ENCODE measurements at places on chromosomes 6 and 20. TPM values are rescaled to one million over a fixed set of nuclear protein-coding genes. Genes with fewer than 3 reads are reported as not detected.
A peak's percentile ranks its signal among the peaks of the same experiment; 100 is the strongest.

The RIPOR2 gene
- 67.0 TPM for total RNA-seq

The CEP85L gene
- total RNA-seq, result 32.4 TPM

DNA sequence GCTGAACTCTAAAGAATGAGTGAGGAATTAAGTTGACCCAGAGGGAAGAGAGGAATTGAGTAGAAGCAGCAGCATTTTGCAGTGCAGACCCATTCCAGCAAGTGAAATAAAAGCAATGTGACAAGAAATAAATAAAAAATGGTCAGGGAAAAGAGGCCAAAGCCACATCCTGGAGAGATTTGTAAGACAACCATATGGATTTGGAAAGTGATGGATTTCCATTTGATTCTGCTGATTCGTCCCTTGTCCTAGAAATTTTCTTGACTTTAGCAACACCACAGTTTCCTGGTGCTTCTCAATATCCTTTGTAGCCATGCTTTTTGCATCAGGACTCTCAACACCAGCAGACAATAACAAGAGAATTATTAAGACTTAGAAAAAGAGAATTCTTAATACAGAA, 29.8 kb downstream of the ANKEF1 start:
- H3K27ac ChIP-seq, result no peak overlapping the region
- no peaks in the 10 kb centered on the region for H3K36me3 ChIP-seq
- H3K27me3 ChIP-seq, result peaks cover 24% of the 10 kb centered on the region
- DNase-seq, result no peak
- H3K4me1 ChIP-seq, result no peaks in the 10 kb centered on the region

DNA sequence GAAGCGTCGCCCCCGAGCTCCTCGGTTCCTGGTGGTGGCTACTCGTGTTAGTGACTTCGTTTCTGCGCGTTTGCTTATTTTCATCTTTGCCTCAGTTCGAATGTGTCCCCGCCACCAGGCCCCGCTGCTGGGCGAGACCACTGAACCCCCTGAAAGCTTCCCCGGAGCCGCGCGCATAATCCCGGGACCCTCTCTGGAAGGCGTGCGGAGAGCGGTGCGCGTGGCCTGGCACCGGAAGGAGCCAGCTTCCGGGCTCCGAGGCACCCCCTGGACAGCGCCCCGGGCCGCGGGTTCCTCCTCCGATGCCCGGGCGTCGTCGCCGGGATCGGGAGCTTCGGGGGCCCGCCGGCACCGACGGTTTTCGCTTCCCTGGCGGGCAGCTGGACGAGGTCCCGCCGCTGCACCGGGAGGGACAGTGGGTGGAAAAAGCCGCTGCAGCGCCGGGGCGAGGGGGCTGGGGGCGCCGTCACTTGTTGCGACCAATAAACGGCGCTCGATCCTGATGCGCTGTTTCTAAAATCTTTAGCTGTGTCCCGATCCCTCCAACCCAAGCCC, 643 bp upstream of the SLC35D3 start:
- peak overlapping the region; percentile 88 for H3K4me3 ChIP-seq
- H3K4me1 ChIP-seq, result peaks cover 24% of the 10 kb centered on the region
- peak; percentile 25 for DNase-seq
- H3K27me3 ChIP-seq, result peaks cover 54% of the 10 kb centered on the region
- H3K27ac ChIP-seq, result no peak overlapping the region
- H3K36me3 ChIP-seq, result peaks cover 2% of the 10 kb centered on the region

- peak overlapping the region; percentile 34 for H3K4me3 ChIP-seq
- no peak for DNase-seq
- H3K36me3 ChIP-seq, result no peaks in the 10 kb centered on the region
- peaks cover 22% of the 10 kb centered on the region for H3K4me1 ChIP-seq
- H3K27ac ChIP-seq, result no peak overlapping the region
Observed at GRCh38 chr20:57265997-57266290, 497 bp downstream of the BMP7 start.

DNA sequence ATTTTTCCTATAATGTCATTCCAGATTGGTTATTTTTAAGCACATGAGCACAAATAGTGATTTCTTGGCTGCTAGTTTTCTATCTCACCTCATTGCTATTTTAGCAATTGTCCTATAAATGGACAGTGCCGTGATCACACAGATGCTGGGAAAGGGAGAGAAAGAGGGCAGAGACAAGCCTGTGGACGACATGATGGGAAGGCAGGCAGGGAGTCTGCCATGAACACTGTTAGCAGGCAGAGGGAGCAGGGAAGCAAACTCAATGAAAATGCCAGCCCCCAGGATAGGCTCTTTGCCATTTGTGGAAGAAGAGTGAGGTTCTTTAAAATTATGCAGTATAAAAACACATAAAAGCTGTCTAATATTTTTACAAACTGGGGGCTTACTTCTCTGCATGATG, 96.8 kb downstream of the ADTRP start:
- no peak overlapping the region for H3K4me3 ChIP-seq
- no peak overlapping the region for H3K27ac ChIP-seq
- no peaks in the 10 kb centered on the region for H3K4me1 ChIP-seq
- H3K36me3 ChIP-seq, result peaks cover 4% of the 10 kb centered on the region
- H3K27me3 ChIP-seq, result no peaks in the 10 kb centered on the region
- no peak for DNase-seq

Measured in activated T-cell treated with anti-CD3 and anti-CD28 coated beads, Interleukin-2, amount 50 U/mL, for 72 hours (primary cell).